ENCODE measurements at places on chromosomes 5 and 9.
A peak's percentile ranks its signal among the peaks of the same experiment; 100 is the strongest.

DNA sequence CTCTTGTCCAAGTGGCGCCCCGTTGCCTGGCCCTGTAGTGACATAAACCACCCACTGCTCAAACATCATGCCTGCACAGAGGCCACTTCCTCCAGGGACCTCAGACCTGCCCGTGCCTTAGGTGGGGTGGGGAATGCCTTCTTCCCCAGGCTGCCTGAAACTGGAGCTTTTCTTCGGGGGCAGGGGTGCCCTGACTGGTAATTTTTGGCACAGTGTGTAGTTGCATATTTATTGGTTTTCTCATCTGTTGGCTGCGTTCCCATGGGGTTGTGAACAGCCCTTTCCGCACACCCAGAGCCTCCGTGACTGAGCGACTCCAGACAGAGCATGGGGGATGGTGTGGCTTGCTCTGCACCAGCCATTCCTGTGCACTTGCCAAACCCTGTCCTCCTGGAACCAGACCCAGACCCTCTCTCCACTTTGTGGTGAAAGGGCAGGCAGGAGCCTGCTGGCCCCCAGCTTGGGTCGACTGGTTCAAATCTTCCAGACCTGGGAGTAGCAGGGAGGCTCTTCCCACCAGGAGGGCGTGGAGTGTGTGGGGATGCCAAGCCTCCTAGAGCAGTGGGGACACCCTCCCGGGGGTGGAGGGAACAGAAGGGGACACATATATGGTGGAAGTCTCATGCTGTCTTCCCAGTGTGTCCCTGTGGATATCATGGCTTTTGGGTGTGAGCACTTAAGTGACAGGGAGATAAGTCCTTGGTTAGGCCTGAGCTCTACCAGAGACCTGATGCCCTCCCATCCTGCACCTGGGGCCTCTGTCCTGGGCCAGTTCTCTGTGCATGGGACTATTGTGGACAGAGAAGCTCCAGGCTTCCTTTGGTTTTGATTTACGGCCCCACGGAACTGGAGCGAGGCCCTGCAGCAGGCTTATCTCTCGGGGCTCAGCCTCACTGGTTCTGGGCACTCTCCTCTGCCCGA lies 39.6 kb downstream of the WNK2 start:
- no peak overlapping the region for H3K27ac ChIP-seq
- H3K4me1 ChIP-seq: peaks cover 5% of the 10 kb centered on the region
- DNase-seq: no peak
- H3K27me3 ChIP-seq: no peaks in the 10 kb centered on the region
- no peaks in the 10 kb centered on the region for H3K36me3 ChIP-seq

DNA sequence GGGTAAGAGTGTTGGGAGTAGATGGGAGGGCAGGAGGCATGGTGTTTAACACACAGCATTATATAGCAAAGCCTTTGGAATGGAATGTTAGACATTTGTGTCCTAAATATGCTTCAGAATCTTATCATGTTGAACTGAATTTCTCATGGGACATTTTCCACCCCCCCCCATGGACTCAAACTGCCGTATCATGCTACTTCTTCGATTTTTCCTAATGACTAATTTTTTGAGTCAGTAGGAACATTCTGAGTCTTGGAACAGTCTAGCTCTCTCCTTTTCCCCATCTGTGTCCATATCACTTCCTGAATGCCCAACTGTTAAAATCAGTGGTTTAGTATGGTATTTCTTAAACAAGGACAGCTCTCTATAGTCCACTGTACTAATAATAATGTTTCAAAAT lies 380.6 kb downstream of the TLE4 start:
- no peak overlapping the region for H3K27ac ChIP-seq
- H3K4me3 ChIP-seq: no peak overlapping the region
- H3K36me3 ChIP-seq: peaks cover 4% of the 10 kb centered on the region
- H3K4me1 ChIP-seq: no peaks in the 10 kb centered on the region
- H3K27me3 ChIP-seq: no peaks in the 10 kb centered on the region

- peaks cover 20% of the 10 kb centered on the region for H3K36me3 ChIP-seq
- H3K27me3 ChIP-seq: no peaks in the 10 kb centered on the region
- peak; percentile 28 for DNase-seq
- H3K4me1 ChIP-seq: peaks cover 51% of the 10 kb centered on the region
Measured at GRCh38 chr5:176534640-176535039, 2.6 kb downstream of the RNF44 start.

- no peak overlapping the region for H3K4me3 ChIP-seq
- peaks cover 25% of the 10 kb centered on the region for H3K4me1 ChIP-seq
- H3K36me3 ChIP-seq: peaks cover 18% of the 10 kb centered on the region
- no peak overlapping the region for H3K27ac ChIP-seq
Measured at GRCh38 chr5:94080390-94080789, 339.0 kb upstream of the POU5F2 start.

GRCh38 chr9:96025995-96026602 lies 150.6 kb downstream of the ERCC6L2 start:
- peak overlapping the region; percentile 3 for H3K4me3 ChIP-seq
- peaks cover 39% of the 10 kb centered on the region for H3K4me1 ChIP-seq
- peaks cover 15% of the 10 kb centered on the region for H3K27me3 ChIP-seq
- peaks cover 4% of the 10 kb centered on the region for H3K36me3 ChIP-seq
- no peak overlapping the region for H3K27ac ChIP-seq
- no peak for DNase-seq

DNA sequence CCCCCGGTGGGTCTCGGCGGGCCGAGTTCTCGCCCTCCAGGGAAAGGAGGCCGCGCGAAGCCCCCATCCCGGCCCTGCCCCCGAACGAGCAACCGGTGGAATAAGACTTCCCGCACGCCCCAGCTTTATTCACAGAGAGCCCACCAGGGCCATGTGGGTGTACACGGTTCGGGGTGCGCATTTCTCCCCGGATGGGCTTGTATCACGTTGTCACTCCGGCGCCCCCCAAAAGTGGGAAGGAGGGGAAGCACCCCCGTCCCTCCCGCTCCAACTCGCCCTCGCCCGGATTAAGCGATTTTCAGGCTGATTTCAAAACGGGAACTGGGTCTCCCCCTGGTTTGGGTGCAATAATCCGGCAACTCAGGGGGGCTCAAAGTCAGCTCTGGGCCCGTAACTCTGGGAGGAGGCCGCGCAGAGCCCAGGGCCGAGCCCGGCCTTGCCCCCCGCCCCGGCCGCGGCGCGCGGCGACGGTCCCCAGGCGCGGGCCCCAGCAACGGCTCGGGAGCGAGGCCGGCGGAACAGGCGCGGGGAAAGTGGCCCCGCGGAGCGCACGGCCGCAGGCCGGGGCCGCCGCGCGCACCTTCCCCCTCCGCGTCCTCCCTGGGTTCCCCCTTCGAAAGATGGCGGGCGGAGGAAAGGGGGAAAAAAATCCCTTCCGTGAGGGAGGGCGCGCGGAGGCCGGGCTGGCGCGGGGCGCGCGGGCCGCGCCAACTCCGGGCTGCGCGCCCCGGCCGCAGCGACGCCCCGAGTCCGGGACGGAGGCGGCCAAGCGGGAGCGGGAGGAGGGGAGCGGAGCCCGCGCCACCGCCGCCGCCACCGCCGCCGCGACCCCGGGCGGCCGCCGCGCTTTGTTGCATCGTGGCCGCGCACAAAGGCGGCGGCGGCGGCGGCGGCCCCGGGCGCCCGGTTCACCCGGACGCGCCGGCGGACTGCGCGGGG lies 644 bp downstream of the BRD3 start:
- H3K36me3 ChIP-seq: no peaks in the 10 kb centered on the region
- peaks cover 19% of the 10 kb centered on the region for H3K27me3 ChIP-seq
- H3K4me1 ChIP-seq: peaks cover 34% of the 10 kb centered on the region
- peak overlapping the region; percentile 88 for H3K4me3 ChIP-seq
- peak overlapping the region; percentile 92 for H3K27ac ChIP-seq
- DNase-seq: peak; percentile 56

DNA sequence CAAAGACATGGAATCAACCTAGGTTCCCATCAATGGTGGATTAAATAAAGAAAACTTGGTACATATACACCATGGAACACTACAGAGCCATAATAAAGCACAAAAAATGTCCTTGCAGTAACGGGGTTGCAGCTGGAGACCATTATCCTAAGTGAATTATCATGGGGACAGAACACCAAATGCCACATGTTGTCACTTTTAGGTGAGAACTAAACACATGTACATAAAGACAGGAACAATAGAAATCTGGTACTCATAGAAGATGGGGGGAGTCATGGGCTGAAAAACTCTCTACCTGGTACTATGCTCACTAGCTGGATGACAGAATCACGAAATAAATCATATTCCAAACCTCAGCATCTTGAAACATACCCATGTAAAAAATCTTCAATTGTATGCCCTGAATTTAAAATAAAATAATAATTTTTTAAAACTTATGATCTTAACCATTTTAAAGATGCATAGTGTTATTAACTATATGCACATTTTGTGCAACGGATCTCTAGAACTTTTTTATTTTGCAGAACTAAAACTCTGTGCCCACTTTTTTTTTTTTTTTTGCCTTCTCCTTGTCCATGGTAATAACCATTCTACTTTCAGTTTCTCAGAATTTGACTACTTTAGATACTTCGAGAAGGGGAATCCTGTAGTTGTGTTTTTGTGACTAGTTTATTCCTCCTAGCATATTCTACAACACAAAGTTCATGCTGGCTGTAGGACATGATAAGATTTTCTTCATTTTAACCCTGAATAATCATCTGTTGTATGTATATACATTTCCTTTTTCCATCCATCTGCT lies 1081.6 kb upstream of the ACO1 start:
- peaks cover 13% of the 10 kb centered on the region for H3K4me1 ChIP-seq
- no peaks in the 10 kb centered on the region for H3K27me3 ChIP-seq
- no peak for DNase-seq
- H3K4me3 ChIP-seq: no peak overlapping the region
- peak overlapping the region; percentile 45 for H3K27ac ChIP-seq

GRCh38 chr5:37005252-37005651 lies 128.7 kb downstream of the NIPBL start:
- no peak for DNase-seq
- no peaks in the 10 kb centered on the region for H3K27me3 ChIP-seq
- H3K27ac ChIP-seq: no peak overlapping the region
- H3K4me3 ChIP-seq: no peak overlapping the region
- H3K4me1 ChIP-seq: no peaks in the 10 kb centered on the region

DNA sequence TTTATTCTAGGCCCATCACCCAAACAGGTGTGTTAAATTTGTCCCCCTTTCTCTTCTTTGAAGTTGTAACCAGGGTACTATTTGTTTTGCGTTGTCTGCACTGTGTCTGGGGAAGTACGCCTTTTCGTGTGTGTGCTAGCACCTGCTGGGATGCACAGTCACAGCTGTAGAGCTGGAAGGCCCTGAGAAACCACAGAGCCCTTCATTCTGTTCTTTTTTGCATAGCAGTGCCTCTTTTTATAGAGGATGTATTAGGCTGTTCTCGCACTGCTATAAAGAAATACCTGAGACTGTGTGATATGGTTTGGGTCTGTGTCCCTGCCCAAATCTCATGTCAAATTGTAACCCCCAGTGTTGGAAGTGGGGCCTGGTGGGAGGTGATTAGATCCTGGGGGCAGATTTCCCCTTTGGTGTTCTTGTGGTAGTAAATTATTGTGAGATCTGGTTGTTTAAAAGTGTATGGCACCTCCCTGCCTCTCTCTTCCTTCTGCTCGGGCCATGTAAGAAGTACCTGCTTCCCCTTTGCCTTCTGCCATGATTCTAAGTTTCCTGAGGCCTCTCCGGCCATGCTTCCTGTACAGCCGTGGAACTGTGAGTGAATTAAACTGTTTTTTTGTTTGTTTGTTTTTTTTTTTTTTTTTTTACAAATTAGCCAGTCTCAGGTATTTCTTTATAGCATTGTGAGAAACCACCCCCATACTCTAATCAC lies 14.0 kb downstream of the SEC61B start:
- DNase-seq: peak; percentile 36
- H3K27ac ChIP-seq: peak overlapping the region; percentile 78
- no peak overlapping the region for H3K4me3 ChIP-seq
- H3K27me3 ChIP-seq: no peaks in the 10 kb centered on the region
- peaks cover 22% of the 10 kb centered on the region for H3K36me3 ChIP-seq
- peaks cover 18% of the 10 kb centered on the region for H3K4me1 ChIP-seq

GRCh38 chr5:156218367-156219158 lies 108.4 kb upstream of the SGCD start:
- no peaks in the 10 kb centered on the region for H3K4me1 ChIP-seq
- no peaks in the 10 kb centered on the region for H3K36me3 ChIP-seq
- no peak overlapping the region for H3K27ac ChIP-seq
- no peak for DNase-seq
- no peak overlapping the region for H3K4me3 ChIP-seq

DNA sequence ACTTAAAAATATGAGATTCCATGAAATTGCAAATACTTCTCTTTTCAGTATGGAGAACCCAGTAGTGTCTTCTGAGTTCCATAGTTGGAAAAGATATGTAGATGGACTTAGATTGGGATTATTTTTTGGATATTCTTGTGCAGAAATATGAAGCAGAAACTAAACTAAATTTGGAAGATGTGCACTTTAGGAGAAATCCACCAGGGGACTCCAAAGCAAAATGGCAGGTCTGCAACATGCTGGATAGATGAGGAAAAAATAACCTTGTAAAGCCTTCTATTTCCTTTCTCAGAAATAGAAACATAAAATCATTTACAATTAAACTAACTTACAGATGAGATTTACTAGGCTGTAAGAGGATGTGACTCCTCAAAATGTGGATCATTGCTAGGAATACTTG lies 49.2 kb upstream of the MINAR2 start:
- H3K27me3 ChIP-seq: no peaks in the 10 kb centered on the region
- H3K4me3 ChIP-seq: no peak overlapping the region
- H3K27ac ChIP-seq: no peak overlapping the region
- DNase-seq: no peak

DNA sequence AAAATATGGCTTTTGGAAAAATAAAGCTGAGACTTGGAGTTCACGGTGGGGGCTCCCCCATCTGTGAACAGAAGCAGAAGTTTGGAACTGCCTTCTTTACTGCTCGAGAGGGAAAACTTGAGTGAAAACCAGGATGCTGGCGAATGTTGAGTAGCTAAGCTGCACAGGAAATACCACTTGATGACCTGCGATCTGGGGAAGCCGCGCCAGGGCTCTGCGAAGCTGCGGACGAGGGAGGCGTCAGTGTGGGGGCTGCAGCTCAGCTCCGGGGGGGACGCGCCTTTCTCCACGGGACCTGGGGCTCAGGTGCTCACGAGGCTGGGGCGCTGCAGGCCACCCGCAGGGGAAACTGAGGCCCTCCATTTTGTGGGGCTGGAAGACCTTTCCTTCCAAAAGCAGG lies 62.3 kb downstream of the TENT4A start:
- no peaks in the 10 kb centered on the region for H3K36me3 ChIP-seq
- no peak for DNase-seq
- peaks cover 27% of the 10 kb centered on the region for H3K27me3 ChIP-seq
- no peak overlapping the region for H3K27ac ChIP-seq

DNA sequence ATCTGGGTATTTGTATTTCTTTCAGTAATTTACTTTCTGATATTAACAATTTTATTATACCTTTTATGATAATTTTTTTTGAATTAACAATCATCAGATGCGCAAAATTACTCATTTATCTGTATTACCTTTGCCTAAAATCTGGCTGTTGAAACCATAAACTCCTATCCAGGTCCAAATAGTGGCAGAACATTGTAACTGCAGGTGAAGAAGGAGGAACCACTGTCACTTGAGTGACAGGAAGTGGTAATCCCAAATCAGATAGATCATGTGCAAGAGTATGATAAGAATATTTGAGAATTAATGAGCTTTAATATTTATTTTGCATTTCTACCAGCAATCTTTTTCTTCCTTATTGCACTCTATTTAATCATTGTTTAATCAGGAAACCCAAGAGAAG lies 139.3 kb upstream of the TLE4 start:
- H3K27ac ChIP-seq: no peak overlapping the region
- no peak for DNase-seq
- no peak overlapping the region for H3K4me3 ChIP-seq
- no peaks in the 10 kb centered on the region for H3K27me3 ChIP-seq
- H3K4me1 ChIP-seq: peaks cover 3% of the 10 kb centered on the region

- peaks cover 11% of the 10 kb centered on the region for H3K27me3 ChIP-seq
- H3K27ac ChIP-seq: no peak overlapping the region
- no peak overlapping the region for H3K4me3 ChIP-seq
- H3K4me1 ChIP-seq: no peaks in the 10 kb centered on the region
Measured at GRCh38 chr9:81513059-81513458, 176.3 kb downstream of the TLE1 start.

GRCh38 chr5:142235050-142235797 lies 89.6 kb downstream of the SPRY4 start:
- no peak overlapping the region for H3K4me3 ChIP-seq
- H3K27ac ChIP-seq: peak overlapping the region; percentile 22
- no peaks in the 10 kb centered on the region for H3K36me3 ChIP-seq

Measured in activated naive CD8-positive, alpha-beta T cell treated with anti-CD3 and anti-CD28 coated beads for 36 hours (primary cell).